Stimulated activated naive B cell treated with anti-CD40 and anti-IgM and Interleukin-4, amounts not matched to agents 10 μg/mL and 1 μg/mL and 100 μg/mL, for 72 hours (primary cell): ENCODE measurements at places on chromosomes 6 and 20.

- peaks cover 61% of the 10 kb centered on the region for H3K36me3 ChIP-seq
- no peaks in the 10 kb centered on the region for H3K27me3 ChIP-seq
- peaks cover 47% of the 10 kb centered on the region for H3K4me1 ChIP-seq
These were observed 568.0 kb downstream of the KIF16B start for GRCh38 chr20:16005021-16005914.

DNA sequence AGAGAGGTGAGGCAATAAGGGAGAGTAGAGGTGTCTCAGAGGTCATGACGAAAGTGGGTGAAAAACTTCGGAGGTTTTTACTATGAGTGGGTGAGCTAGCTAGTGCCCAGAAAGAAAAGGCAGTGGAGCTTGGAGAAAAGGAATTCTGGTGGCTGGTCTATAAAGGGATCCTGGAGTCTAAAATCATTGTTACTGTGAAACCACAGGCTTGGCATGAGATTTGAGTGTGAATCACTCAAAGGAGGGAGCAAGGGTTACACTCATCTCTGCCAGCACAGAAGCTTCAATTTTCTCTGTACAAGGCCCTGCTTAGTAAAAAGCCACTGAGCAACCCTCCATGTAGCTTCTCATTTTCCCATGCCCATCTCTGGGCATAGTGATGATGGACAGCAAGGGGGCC lies 47.5 kb downstream of the CD83 start:
- H3K4me1 ChIP-seq = peaks cover 14% of the 10 kb centered on the region
- DNase-seq = no peak
- H3K36me3 ChIP-seq = peaks cover 83% of the 10 kb centered on the region
- H3K27me3 ChIP-seq = no peaks in the 10 kb centered on the region

- H3K36me3 ChIP-seq = peaks cover 64% of the 10 kb centered on the region
These were observed 49.3 kb downstream of the TBC1D7 start for GRCh38 chr6:13278991-13279390.

DNA sequence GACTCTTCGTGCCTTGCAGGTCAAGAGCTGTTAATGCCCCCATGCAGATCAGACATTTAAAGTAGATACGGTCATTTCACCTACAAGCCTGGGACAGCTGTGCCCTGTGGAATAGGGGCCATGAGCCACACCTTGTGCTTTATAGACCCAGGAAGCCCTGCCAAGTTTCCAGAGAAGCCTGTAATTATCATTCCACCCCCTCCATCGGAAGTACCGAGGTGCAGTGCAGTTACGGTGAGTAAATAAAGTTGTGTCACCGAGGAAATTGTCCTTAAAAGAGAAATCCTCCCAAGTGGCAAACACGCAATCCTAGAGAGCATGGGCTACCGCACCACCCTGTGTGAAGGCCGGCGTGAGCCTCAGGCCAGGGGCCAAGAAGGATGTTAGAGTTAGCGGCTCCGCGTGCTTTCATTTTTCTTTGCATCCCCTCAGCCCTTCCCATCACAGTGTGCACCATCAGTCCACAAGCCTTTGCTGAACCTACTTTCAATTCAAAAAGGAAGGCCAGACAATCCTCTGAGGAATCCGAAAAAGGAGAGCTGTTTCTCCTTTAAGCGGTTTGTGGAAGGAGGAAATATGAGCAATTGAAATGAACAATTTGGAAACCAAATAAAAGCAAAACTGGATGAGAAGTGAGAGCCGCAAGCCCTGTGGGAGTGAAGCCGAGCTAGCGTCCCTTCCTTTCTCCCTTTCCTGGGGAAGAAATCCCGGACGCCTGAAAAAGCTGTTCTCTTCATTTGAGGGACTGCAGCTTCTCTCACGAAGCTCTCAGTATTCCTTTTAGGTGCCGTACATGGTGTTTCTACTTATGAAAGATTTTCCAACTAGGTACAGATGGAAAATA lies 183.3 kb upstream of the PDE10A start:
- no peak for DNase-seq
- no peak overlapping the region for H3K4me3 ChIP-seq
- no peaks in the 10 kb centered on the region for H3K4me1 ChIP-seq
- no peak overlapping the region for H3K27ac ChIP-seq

- no peak overlapping the region for H3K27ac ChIP-seq
- H3K36me3 ChIP-seq = peaks cover 31% of the 10 kb centered on the region
- DNase-seq = no peak
- H3K4me1 ChIP-seq = peaks cover 48% of the 10 kb centered on the region
These were observed 26.1 kb upstream of the RIPOR2 start for GRCh38 chr6:24961852-24962251.

DNA sequence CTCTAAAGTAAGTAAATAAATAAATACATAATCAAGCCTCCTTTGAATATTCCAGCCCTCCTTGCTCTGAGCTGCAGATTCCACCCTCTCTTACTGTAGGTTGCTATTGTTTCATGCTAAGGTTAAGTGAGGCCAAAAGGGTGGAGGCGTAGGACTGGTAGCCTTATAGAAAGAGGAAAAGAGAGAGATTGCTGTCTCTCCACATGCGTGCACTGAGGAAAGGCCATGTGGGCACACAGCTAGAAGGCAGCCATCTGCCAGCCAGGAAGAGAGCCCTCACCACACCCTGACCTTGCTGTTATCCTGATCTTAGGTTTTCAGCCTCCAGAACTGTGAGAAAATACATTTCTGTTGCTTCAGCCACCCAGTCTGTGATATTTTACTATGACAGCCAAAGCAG lies 87.4 kb upstream of the SHLD1 start:
- no peak overlapping the region for H3K4me3 ChIP-seq
- H3K4me1 ChIP-seq = peaks cover 24% of the 10 kb centered on the region
- no peak overlapping the region for H3K27ac ChIP-seq
- no peak for DNase-seq

DNA sequence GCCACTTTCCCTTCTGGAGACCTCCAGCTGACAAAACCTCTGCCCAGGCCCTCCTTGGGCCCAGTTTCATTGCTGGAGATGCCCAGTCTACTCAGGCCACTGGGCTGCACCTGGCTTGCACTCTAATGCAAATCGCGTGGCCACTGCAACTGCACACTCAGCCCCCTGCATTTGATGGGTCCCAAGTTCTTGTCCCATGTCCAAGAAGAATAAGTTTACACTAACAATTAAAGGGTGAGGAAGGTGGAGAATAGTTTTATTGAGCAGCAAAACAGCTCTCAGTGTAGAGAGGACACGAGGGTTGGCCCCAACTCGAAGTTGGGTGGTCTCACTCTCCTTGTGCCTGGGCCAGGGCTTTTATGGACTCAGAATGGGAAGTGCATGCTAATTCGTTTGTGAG lies 31.9 kb upstream of the THEMIS start:
- H3K4me3 ChIP-seq = no peak overlapping the region
- peaks cover under 1% of the 10 kb centered on the region for H3K27me3 ChIP-seq
- DNase-seq = no peak
- H3K27ac ChIP-seq = no peak overlapping the region

DNA sequence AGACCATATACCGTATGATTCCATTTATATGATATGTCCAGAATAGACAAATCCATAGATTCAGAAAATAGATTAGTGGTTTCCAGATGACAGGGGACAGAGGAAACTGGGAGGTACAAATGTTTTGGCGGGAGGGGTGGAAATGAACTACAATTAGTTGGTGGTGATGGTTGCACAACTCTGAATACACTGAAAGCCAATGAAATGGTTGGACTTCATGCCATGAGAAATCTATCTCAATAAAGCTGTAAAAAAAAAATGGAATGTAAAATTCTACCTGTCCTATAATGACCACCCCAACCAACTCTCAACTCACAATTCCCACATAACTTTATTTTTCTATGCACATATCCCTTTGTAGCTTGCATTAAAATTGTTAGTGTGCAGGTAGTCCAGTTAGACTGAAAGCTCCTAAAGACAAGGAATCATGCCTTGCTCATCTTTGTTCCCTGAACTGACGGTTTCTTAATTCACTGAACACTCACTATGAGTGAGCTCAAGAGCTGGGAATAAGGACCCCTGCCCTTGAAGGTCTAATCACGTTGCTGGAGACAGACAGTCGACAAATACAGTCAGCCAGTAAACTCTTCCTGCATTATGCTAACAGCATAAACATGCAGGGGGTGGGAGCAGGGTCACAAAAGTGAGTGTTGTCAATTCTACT lies 1.4 kb downstream of the DCDC2 start:
- H3K27ac ChIP-seq = no peak overlapping the region
- H3K27me3 ChIP-seq = peaks cover 26% of the 10 kb centered on the region
- no peak overlapping the region for H3K4me3 ChIP-seq
- no peak for DNase-seq
- peaks cover 19% of the 10 kb centered on the region for H3K4me1 ChIP-seq

DNA sequence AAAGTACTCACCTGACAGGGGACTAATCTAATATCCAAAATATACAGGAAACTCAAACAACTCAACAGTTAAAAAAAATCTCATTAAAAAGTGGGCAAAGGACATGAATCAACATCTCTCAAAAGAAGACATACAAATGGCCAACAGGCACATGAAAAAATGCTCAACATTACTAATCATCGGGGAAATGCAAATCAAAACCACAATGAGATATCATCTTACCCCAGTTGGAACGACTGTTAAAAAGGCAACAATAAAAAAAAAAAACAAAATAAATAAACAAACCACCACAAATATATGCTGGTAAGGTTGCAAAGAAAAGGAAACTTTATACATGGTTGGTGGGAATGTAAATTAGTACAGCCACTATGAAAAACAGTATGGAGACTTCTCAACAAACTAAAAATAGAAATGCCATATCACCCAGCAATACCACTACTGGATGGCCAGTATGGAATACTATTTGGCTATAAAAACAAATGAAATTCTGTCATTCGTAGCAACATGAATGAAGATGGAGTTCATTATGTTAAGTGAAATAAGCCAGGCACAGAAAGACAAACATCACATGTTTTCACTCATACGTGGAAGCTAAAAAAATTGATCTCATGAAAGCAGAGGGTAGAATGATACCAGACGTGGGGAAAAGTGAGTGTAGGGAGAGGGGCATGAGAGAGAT lies 6.6 kb downstream of the SIRPB2 start:
- H3K4me3 ChIP-seq = no peak overlapping the region
- H3K36me3 ChIP-seq = no peaks in the 10 kb centered on the region
- no peak for DNase-seq
- no peaks in the 10 kb centered on the region for H3K4me1 ChIP-seq
- no peak overlapping the region for H3K27ac ChIP-seq

GRCh38 chr20:20839771-20840170 lies 127.3 kb upstream of the RALGAPA2 start:
- H3K4me3 ChIP-seq = no peak overlapping the region

DNA sequence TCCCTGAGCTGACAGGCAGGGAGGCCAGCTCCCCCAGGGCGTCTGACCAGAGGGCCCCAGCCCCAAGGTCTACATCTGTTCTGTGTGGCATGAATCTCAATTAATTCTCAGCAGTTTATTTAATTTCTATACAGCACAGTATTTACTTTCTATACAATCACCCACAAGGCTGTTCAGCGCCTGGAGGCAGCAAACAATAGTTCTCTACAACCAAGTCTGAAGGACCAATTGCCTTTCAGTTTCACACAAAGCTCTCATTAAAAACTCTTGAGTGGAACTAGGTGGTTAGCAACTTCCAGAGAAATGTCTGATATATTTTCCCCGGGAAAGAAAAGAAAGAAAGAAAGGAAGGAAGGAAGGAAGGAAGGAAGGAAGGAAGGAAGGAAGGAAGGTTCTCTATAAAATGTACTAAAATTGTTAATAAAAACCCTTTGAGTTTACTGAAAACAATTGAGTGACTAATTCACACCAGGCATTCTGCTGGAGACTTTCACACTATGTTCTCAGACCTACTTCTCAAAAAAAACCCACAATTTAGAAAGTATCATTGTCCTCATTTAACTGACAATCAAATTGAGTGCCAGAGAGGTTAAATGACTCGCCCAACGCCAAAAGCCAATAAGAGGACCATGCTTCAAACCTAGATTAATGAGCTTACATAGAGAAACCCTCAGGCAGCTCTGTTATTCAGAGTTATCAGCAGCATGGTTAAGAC lies 62.5 kb downstream of the METTL24 start:
- H3K27me3 ChIP-seq = peaks cover 7% of the 10 kb centered on the region
- H3K4me3 ChIP-seq = no peak overlapping the region
- no peak for DNase-seq

DNA sequence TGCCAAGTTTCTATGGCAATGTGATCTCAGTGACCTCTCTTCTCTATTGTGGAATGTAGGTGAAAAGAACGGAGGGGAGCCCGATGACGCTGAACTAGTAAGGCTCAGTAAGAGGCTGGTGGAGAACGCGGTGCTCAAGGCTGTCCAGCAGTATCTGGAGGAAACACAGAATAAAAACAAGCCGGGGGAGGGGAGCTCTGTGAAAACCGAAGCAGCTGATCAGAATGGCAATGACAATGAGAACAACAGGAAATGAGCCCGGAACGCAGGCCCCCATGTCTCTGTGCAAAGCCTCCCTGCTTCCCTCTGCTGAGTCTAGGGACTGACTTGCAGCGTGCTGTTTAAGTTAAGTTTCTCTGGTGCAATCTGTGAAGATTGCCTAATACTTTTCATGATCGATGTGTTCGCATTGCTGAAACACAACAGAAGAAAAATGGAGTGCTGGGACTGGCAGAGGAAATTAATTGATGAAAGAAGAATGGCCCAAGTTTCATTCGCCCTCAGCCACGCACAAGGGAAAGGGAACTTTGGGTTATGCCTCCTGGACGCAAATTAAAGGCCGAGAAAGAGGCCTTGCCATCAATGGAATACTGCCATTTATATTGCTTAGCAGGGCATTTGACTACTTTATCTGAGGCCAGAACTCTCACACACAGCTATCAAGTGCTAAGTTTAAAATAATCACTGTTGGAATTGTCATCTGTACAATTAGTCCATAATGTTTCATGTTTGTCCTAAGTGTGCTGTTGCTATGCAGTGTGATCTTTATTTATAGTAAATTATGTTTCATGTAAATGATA lies 146.4 kb downstream of the AKAP7 start:
- peaks cover 4% of the 10 kb centered on the region for H3K36me3 ChIP-seq
- peak overlapping the region; percentile 88 for H3K27ac ChIP-seq
- H3K4me3 ChIP-seq = peak overlapping the region; percentile 79
- peak; percentile 13 for DNase-seq
